A549 treated with dexamethasone at 1 μM for 4 hours (cell line): ENCODE measurements at places on chromosomes 11 and 22. TPM values are rescaled to one million over a fixed set of nuclear protein-coding genes. Genes with fewer than 3 reads are reported as not detected.

The CABP7 gene
- 0.03 to 0.21 TPM (median 0.18 TPM) in 5 replicates for total RNA-seq

The CHRNA10 gene
- 0.73 to 1.4 TPM (median 0.98 TPM) in 5 replicates for total RNA-seq

The GLYATL1 gene
- not detected in 5 replicates for total RNA-seq

The GAL gene
- 12.0 to 21.5 TPM (median 18.0 TPM) in 5 replicates for total RNA-seq

The MIOX gene
- 0.07 TPM in 1 of 5 replicates, not detected in the others for total RNA-seq

The IGSF22 gene
- total RNA-seq: not detected in 5 replicates

The UBQLNL gene
- total RNA-seq: 0.05 TPM in 1 of 5 replicates, not detected in the others

The OR4X2 gene
- total RNA-seq: not detected in 5 replicates

The SLC22A12 gene
- not detected in 5 replicates for total RNA-seq

The PHLDB1 gene
- total RNA-seq: 8.9 to 10.9 TPM (median 10.4 TPM) in 5 replicates

The SYT7 gene
- total RNA-seq: 1.0 to 1.7 TPM (median 1.5 TPM) in 5 replicates

The NXPE1 gene
- total RNA-seq: not detected in 5 replicates

The SMIM35 gene
- not detected in 5 replicates for total RNA-seq

The PLAAT2 gene
- 0.70 to 1.7 TPM (median 0.97 TPM) in 5 replicates for total RNA-seq

The C1QTNF4 gene
- total RNA-seq: 0.06 to 0.07 TPM in 2 of 5 replicates, not detected in the others

The LIMK2 gene
- 6.2 to 9.1 TPM (median 7.0 TPM) in 5 replicates for total RNA-seq

The OR4D10 gene
- total RNA-seq: not detected in 5 replicates

The SF3A1 gene
- total RNA-seq: 34.0 to 87.7 TPM (median 73.4 TPM) in 5 replicates

The SLC37A2 gene
- total RNA-seq: 0.06 to 0.21 TPM (median 0.08 TPM) in 5 replicates
